A549 treated with dexamethasone at 1 μM for 4 hours (cell line): ENCODE measurements at places on chromosomes 1 and 21. TPM values are rescaled to one million over a fixed set of nuclear protein-coding genes. Genes with fewer than 3 reads are reported as not detected.

The SLAMF7 gene
- 0.87 to 1.8 TPM (median 1.6 TPM) in 5 replicates for total RNA-seq

The CDC20 gene
- total RNA-seq = 174 to 209 TPM (median 197 TPM) in 5 replicates

The CATSPERE gene
- 0.02 to 0.08 TPM (median 0.03 TPM) in 5 replicates for total RNA-seq

The SLFNL1 gene
- 0.02 to 0.07 TPM (median 0.04 TPM) in 4 of 5 replicates, not detected in the other for total RNA-seq

The CELF3 gene
- total RNA-seq = 0.03 TPM in 1 of 5 replicates, not detected in the others

The RCSD1 gene
- 0.02 to 0.09 TPM (median 0.02 TPM) in 5 replicates for total RNA-seq
